WTC11 (cell line): ENCODE measurements at places on chromosomes 3 and 15.
A peak's percentile ranks its signal among the peaks of the same experiment; 100 is the strongest.

DNA sequence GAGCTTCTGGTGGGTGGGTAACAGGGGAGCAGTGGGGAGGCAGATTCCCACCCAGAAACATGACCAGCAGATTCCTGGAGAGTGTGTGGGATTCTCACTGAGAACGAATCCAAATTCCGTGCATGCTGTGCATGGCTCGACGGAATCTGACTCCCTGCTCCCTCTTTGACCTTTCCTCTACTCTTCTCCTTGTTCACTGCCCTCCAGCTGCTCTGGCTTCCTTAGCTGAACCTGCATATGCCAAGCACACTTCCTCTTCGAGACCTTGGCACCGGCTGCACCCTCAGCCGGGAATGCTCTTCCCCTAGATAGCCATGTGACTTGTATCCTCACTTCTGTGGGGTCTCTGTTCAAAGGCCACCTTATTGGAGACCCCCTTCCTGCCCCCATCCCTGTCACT lies 6.3 kb downstream of the INSYN1 start:
- DNase-seq, result no peak

DNA sequence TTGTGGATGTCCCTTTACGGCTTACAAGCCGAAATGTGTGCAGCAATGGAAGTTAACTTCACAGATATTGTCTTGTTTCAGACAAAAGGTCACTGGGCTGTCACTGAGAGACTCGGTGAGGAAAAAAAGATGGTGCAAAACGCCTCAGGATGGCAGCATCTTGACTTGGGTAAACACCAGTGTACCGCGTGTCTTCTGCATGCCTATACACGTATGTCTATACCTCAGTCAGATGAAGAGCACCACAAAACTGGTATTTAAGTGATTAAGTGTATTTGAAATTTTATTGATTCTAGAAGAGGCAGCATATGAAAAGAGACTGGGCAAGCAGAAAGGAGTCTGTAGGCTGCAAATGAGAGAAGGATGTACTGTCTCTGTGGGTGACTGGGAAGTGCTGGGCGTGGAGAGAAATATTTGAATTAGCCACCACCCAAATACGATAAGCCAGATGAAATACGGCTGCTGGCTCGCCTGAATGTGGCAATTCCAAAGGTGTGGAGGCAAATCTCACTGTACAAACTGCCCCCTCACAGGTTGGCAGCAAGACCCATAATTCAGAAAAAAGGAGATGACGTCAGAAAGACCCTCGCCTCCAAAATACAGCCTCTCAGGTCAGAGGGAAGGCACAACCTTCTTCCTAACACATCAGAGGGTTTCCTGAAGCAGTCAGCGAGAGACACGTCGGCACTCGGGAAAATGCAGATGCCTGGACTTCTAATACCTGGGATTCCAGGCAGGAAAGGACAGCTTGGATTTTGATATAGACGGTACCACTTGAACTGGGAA lies 53.4 kb upstream of the NEO1 start:
- DNase-seq, result no peak

DNA sequence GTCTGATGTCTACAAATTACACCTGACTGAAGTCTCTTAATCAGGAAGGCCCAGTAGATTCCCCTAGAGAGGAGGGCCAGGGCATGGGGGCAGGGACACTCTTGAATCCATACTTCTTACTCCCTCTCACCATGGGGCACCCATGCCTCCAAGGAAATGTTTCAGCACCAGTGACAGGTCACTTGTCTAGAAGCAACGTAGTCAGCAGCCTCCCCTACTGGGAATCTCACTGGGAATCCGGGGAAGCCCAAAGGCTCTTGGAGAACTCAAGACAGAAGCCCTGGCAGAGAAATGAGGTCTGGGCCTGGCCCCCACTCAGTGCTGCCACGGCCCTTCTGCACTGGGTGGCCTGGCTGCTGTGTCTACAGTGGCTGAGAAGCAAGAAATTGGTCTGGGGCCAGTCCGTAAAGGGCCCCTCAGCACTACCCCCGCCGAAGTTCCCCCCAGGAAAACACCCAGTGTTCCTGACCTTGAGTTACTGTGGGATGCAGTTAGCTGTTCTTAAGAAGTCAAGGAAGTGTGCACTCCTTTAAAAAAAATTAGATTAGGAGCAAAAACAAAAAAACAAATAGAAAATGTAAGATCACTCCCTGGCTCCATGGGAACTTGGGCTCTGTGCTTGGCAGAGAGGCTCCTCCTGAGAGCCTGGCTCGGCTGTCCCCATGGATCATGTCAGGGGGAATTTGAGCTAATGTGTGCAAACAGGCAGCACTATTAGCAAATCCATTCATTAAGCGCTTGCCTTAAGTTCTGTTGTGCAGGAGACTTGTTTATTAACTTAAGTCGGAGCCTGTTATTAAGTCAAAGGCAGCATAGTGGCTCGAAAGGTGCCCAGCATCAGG lies 5.4 kb upstream of the LINGO1 start:
- no peak for DNase-seq

DNA sequence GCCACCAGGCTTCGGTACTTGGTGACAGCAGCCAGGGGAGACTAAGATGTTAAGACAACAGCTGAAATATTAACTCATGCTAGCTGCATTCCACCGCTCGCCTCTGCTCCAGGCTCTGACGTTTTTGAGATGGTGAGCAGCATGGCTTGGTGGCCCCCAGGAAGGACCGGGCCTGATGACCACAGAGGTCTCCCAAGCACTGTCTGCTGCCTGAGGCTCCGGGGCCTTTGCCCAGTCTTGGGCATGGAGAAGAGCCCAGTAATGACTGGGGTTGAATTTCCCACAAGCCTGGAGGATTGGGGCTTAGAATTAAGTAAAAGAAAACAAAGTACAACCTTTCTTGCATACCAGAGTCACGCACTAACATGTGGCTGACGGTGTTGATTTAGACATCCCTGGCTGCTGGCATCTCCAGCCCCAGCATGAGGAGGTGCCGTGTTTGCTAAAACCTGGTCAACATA lies 243.6 kb upstream of the LYSMD4 start:
- DNase-seq, result no peak

DNA sequence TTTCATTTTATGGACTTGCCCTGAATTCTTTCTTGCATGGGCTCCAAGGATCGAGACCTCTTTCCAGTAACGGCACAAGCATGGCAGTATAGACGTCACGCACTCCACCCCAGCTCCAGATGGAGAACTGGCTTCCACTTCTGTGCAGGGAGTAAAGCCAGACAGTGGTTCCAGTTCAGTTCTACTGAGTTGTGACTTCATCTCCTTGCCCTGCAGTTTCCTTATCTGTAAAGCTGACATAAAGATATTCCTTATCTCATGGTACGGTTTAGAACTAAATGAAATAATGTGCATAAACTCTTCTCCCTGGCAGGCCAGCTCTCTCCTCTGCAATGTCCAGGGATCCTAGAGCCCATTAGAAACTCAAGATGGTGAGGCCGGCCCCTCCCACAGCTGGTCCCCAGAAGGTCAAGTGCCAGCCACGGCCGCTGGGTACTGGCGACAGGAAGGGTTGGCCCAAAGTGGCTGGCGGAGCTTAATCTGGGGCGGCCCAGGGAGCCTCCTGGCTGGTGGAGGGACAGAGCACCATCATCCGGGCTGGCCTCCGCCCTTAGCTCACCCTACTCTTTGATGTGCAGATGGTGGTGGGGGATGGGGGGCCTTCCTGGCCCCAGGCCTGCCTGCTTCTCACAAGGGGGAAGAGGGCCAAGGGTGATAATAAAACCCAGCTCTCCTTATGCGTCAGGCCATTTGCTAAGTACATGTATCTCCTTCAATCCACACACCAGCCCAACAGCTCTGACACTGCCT lies 7.2 kb downstream of the MESP2 start:
- peak; percentile 54 for DNase-seq

GRCh38 chr3:51379301-51379700 lies 5.8 kb upstream of the MANF start:
- no peak for DNase-seq

DNA sequence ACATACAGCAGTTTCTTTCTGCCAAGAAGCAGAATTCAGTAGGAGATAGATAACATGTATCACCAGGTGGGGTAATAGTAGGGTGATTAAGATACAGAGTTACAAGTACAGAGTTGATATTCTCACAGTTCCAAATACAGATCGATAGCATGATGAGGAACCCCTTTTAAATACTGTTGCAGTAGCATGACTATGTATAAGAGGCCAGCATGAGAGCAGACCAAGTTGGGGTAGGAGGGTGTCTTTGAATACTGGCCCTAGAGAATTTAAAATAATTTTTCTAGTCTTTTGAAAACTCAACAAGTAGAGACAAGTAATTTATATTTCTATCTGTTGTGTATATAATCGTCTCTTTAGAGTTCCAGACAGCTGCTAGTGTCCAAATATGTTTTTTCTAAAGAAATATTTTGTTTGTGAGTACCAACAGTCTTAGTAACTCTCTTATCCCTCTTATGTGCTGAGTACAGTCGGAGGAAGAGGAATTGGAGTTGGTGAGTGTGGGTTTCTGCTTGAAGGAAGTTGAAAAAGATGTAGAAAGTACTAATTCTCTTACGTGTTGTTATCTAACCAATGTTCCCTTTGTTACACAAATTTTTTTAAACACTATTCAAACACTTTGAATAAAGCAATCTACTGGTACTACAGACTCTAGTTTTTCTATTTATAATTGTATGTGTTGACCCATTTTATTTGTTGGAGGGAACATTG lies 30.2 kb downstream of the LYSMD4 start:
- DNase-seq, result no peak

DNA sequence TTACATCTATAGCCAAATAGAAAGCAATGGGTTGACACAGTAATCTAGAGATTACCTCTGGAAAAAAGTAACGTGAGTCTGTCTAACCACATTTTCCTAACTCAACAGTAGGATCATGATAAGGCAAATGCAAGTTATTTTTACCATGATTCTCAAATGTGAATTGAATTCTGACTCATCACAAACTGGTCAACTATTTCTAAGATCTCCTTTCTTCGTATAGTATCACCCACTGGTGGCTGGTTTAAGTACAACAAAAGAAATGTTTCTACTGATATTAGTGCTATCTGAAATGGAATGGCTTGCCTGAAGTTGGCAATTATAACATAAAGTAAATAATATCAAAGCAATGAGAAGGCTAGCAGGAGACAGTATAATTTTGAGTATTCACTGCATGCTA lies 102.2 kb downstream of the ABI3BP start:
- DNase-seq, result no peak

DNA sequence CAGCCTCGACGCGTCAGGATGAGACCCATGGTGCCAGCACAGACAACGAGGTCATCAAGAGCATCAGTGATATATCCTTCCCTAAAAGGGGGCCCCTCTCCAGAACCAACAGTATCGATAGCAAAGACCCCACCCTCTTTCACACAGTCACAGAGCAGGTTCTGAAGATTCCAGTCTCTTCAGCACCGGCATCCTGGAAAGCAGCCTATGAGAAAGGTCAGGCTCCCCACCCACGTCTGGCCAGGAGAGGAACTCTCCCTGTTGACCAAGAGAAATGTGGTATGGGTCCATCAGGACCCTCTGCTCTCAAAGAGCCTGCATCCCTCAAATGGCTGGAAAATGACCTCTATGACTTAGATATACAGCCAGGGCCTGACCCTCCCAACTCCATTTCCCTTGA lies 11.6 kb downstream of the ANKRD34C start:
- peak; percentile 13 for DNase-seq

DNA sequence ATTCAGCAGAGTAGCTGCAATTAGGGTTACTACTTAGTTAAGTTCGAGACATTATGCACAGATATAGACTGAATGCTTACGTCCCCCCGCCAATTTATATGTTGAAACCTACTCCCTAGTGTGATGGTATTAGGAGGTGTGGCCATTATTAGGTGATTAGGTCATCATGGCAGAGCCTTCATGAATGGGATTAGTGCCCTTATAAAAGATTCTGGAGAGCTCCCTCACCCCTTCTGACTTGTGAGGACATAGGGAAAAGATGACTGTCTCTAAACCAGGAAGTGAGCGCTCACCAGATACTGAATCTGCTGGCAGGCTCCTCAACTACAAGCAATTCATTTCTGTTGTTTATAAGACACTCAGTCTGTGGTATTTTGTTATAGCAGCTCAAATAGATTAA lies 25.6 kb upstream of the TEX9 start:
- DNase-seq, result no peak

DNA sequence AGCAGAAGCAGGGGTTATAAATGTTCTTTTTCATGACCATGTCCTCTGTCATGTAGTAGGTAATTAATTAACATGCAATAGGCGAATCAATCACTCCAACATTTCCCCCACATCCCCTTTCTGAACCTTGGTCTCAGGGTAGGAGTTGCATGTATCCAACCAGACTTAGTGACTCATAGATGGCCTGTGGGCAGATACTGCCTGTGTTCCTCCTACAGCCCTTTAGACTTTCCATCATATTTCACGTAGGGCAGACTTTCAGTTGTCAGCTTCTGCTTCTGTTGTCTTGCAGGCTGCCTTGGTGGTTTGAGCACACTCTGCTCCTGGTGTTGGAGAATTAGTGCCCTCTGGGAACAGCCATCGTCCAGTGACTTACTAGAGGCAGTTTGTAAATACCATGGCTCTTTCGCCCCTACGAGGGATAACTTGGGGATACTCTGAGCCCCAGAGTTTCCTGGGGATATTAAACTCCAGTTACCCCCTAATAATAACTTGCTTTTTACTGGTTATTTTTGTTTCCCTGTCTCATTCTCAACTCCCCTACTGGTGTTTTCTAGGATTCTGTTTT lies 244.4 kb downstream of the EDEM1 start:
- no peak for DNase-seq

DNA sequence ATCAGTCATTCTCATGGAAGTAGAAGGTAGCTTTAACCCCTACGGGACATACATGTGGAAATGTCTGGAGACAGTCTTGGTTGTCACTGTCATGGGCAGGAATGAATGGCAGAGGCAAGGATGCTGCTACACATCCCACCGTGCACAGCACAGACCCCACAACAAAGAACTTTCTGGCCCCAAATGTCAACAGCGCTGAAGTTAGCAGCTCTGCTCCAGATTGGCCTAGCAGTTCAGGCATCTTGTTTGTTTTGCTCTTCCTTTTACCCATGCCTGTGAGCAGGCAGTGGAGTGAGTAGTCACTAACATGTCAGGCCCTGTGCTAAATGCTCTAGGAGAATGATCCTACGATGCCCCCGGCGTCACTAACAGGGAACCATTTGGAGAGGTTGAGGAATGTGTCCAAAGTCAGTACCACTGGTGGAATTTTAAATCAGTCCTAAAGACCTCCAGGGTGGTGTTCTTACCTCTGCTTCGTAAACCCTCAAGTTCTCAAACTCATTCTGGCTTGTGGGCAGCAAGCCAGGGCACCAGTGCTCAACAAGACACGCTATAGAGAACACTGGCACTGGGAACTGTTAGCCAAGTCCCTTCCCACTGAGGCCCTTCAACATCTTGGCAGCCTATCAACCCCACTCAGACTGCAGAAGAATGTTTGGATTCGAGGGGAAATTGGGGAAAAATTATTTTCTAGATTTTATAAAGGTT lies 142.2 kb downstream of the FOXP1 start:
- DNase-seq, result no peak
